CD4-positive, alpha-beta T cell treated with Interleukin-6 for 4 hours (primary cell): ENCODE measurements at places on chromosomes 12 and 14.

DNA sequence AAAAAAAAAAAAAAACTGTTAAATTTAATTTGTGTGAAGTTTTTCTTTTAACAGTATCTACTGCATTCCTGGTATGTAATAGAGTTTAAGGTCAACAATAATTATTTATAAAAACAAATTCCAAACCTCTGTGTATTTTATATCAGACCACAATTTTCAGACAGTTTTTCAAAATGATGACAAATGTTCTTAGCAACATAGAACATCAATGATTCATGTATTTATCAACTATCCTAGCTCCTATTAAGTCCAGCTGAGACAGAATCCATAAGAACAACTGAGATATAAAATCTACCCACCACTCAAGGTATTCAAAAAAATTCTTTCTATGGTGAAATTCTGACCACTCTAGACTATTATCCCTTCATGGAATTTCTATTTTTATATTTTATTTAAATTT, 144.5 kb downstream of the EPS8 start:
- DNase-seq = no peak

DNA sequence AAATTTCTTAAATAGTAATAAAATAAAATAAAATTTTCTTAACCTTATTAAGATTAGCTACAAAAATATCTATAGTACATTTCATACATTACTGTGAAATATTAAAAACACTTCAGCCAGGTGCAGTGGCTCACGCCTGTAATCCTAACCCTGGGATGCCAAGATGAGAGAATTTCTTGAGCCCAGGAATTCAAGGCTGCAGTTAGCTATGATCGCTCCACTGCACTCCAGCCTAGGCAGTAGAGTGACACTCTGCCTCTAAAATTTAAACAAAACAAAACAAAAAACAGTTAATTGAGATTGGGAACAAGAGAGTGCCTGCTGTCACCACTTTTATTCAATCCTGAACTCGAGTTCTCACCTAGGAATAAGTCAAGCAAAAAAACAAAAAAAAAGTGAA, 95.0 kb upstream of the CPNE8 start:
- no peak for DNase-seq

- no peak for DNase-seq
Observed at GRCh38 chr12:116040402-116040801, 237.1 kb downstream of the MED13L start.

GRCh38 chr12:4049298-4050080, 176.3 kb upstream of the PARP11 start:
- no peak for DNase-seq

GRCh38 chr12:2347137-2347843, 294.5 kb downstream of the CACNA1C start:
- no peak for DNase-seq

DNA sequence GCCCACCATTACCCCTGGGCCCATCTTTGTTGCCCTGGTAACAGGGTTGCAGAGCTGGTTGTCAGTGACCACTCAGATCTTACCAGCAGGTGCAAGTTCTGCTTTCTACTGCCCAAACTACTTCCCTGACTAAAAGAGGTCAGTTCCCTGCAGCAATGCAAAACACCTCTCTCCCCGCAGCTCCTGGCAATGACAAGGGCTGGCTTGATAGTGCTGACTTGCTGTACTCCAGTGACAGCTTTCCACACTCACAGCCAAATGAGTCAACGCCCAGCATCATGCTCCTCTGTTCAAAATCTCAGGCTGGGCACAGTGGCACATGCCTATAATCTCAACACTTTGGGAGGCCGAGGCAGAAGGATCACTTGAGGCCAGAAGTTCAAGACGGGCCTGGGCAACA, 90.6 kb downstream of the CIT start:
- DNase-seq = no peak

DNA sequence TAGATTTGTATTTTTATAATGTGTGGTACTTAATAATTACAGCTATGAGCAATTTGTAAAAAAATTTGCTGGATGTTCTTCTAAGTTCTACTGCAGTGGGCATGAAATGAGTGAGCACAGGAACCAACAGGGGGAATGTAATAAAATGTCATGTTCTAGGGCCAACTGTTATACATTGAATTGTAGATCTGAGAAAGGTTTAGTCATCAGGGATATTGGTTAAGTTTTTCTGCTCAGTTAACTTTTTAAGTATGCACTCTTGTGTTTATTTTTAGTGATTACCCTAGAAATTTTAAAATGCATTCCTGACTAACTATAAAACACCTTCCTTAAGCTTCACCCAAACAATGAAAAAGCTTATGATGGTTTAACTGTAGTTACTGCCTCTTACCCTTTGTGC, 101.8 kb downstream of the CAND1 start:
- no peak for DNase-seq

DNA sequence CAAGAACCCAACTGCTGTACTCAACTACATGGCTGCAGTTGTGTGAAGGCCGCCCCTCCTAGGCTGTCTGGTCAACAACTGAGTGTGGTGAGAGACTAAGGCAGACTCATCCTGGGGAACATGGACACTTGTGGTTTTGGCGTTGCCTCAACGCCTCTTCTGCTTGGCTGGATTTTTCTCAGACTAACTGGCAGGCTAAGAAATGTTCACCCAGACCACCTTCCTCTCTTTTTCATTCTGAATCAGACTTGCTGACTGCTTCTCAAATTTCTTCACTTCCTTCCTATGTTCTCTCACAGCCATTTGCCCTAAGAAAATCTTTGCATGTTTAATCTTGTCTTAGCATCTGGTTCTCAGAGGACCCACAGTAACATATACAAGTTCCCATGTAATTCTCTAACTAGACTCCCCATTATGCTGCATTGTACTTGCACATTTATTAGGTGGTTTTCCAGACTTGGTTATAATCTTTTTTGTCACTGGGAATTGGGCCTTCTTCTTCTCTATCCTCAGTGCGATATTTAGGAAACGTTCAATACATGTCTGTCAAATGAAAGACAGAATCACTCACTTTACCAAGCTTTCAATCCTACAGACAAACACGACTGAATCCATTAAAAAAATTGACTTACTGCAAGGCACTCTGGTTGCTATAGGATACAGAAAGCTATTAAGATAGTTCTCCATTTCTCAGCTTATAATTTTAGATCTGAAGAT, 327.6 kb downstream of the CCER1 start:
- DNase-seq = no peak

GRCh38 chr12:30450226-30450625, 245.4 kb downstream of the IPO8 start:
- DNase-seq = no peak

DNA sequence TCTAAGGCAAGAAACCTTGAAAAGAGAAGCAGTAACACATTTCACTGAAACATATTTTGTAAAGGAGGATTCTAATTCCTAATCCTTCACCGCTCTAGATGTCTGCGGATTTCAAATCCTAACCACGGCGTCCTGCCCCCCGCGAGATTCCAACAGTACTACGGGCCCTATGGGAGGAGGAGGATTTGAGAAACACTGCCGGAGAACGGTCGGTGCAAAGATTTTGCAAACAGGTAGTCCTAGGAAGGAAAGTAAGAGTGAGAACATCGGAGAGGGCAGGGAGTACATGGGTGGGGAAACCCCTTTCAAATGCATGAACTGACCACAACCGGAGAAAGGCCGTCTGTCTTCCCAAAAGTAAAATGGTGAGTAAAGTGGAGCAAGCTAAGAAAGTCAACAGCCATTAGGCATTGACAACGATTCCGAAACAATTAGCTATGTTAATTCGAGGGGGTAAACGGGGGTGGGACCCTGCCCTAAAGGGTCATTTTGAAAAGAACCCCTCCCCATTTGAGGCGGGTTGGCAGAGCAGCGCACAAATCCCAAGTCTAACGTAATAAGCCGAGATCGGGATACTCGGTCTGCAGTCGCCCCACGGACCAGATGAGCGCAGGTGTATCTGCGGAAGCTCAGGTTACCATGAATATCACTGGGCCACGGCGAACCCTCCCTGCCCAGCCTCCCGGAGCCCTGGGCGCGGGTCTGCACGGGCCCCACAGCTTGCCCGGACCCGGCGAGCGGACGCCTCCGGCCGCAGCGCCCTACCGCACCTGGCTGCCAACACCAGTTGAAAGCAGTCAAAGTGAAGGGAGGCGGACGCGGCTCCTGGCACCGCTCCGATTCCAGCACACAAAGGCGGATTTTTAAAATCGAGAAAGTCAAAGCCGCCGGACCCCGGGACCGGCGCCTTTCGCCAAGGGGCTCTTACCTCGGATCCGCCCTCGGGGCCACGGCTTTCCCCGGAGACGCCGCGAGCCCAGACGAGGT, 662 bp downstream of the EPS8 start:
- peak; percentile 39 for DNase-seq

DNA sequence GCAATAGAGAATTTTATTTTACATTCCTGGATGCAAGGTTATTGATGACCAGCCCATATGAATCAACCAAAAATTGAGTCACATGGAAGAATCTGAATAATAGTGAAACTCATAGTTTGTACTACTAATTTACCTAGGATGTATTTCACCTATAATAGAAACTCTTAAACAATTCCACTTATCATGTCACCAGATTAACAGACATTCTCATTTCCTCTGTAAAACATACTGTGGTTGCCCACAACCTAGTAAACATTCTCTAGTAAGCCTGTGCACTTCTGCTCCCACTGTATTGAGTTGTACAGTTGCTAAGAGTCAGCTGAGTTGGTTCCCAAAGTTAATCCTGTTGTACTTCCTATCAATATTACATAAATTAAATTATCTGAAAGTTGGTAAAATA, 196.6 kb upstream of the TMTC1 start:
- DNase-seq = no peak

- no peak for DNase-seq
Observed at GRCh38 chr14:59098377-59098776, 90.1 kb upstream of the DAAM1 start.

DNA sequence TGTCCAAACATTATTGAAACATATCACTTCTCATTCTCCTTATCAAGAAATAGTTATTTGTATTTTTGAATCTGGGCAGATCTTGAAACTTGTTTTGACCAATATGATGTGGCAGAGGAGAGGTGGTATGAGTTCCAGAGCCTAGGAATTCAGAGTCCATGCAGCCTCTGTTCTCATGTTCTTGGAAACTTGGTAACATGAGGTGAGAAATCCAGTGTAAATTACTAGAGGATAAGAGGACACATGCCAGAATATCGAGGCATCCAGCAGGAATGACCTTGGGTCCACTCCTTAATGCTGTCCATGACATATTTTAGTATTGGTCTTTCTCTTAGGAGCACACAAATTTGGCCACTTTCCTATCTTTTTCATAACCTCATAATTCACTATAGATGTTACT, 1374.6 kb downstream of the FSCB start:
- no peak for DNase-seq

- DNase-seq = no peak
Observed at GRCh38 chr14:53569446-53569845, 387.2 kb downstream of the BMP4 start.

- no peak for DNase-seq
Observed at GRCh38 chr14:32354716-32355115, 25.6 kb downstream of the AKAP6 start.

DNA sequence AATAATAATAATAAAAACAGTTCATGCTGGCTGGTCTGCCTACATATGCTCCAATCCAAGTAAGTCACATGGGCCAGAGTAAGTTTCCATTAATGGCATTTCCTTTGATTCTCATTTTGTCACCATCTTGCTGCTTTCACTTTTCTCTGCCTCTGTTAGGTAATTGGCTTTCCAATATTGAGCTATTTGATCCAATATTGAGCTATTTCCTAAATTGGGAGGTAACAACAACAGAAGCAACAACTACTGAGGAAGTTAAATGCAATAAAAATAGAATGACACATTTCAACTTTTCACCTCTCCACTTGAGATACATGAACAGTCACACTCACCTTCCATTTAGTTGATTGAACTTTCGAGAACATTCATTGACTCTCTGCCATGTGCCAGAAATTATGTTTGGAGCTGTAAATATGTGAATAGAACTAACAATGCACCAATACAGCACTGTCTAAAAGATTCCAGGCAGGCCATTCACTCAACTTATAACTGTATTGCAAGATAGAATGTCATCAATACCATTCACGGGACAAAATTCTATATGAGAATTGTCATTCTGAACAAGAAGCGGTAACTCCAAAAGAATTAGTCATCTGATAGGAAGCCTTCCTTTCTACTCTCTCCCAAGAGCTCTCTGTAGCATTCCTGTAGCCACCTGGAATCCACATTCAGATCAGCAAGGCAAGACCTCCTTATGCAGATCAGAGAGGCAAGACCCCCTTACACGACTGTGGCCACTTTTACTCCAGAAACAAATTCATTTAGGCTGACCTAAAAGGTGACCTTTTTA, 136.4 kb downstream of the PHLDA1 start:
- no peak for DNase-seq

DNA sequence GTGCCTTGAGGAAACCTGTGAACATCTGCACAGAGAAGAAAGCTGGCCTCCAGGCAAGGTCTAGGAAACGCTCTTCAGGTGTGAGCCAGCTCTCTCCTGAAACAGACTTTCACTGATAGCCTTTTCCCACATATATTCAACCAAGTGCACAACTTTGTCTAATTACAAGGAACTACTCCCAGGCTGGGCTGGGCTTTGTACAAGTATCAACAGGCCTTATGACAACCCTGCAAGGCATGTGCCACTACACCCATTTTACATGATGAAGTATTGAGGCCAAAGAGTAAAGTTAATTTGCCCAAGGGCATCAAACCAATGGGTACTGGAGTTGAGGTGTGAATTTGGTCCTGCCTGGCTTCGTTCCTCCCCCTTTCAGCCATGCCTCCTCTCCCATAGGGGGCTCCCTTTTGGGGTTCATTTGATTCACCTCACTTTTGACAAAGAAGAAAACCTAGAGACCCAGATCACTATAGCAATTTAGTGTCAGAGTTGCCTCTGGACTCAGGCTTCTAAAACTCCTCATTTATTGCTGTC, 2.1 kb downstream of the CSRP2 start:
- DNase-seq = no peak

GRCh38 chr12:112978163-112979040, at the start of gene OAS2:
OAS2 (plus strand) TSS chr12:112978519; CDS start chr12:112978609, 90 bp downstream.
- peak; percentile 87 for DNase-seq

DNA sequence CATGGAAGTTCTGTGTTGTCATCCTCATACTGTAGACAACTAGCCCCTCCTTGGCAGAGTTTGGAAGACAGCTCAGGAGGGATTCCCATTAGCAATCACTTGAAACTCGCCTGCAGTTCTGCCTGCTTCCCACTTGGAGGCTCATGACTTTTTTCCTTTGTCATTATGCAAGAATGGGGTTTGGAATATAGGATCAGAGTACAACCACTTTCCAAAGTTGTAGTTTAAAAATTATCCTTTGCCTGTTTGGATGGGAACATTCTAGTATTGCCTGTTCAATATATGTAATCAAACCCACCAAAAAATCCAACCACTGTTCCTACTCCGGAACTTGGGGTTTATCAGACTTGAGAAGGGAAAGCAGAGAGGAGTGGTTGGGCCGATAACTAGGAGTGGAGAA, 2.1 kb upstream of the GPD1 start:
- DNase-seq = no peak

GRCh38 chr12:66393890-66394289, 91.6 kb downstream of the HELB start:
- peak; percentile 5 for DNase-seq
